ENCODE measurements at places on chromosomes 12 and 14.
A peak's percentile ranks its signal among the peaks of the same experiment; 100 is the strongest.

- DNase-seq = no peak
These were observed 22.4 kb downstream of the OR10G2 start for GRCh38 chr14:21612324-21612723.

DNA sequence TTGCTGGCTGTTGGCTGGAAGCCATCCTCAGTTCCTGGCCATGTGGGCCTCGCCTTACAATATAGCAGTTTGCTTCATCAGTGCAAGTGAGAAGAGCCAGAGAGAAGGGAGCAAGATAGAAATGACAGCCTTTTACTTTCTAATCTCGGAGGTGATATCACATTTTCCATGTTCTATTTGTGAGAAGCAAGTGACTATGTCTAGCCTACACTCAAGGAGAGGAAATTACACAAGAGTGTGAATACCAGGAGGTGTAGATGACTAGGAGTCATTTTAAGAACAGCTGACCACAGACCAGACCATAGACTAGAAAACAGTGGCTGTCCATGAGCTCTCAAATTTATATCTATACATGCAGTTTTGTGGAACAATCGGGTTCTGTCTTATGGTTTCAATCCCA, 163.0 kb upstream of the NRXN3 start:
- DNase-seq = no peak

DNA sequence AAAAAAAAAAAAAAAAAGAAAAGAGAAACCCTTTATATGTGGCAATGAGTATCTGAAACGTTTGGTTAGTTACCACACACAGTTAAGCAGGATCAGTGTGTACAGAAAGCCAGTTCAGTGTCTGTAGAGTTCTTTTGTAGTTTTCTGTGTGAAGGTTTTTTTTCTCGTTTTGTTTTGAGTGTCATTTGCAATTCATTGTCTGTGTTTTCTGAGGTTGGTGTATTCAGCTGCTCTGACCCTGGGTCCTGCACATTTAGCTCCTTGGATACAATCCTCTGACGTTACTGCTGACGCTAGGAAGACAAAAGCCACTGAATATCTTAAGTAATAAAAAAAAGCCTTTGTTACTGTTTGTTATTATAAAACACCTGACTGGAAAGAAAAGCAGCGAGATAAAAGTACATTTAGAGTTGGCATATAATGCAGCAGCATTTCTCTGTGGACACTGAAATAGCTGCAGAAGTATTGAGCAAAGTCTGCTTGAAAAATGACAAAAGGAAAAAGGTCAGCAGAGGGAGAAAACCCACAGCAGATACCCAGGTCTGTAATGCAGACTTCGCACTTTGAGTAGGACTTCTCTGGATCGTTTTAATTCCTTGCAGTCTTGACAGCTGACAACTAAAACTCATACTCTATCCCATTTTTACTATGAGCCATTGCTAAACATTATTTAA, 89.0 kb downstream of the POLR3B start:
- DNase-seq = no peak

DNA sequence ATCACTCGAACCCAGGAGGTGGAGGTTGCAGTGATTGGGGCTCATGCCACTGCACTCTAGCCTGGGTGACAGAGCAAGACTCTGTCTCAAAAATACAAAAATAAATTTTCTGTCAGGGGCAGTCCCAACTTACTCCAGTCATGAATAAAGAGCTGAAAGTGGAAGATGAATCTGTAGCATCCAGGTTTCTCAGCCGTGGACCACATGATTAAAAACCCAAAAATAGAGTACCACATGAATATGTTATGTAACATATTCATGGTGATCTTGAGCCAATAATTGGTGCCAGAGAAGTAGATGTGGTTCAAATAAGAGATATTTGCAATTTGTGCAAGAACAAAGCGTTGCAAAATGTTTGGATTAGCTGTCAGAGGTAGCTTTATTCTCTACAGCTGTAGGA, 23.1 kb downstream of the SPIC start:
- DNase-seq = no peak

DNA sequence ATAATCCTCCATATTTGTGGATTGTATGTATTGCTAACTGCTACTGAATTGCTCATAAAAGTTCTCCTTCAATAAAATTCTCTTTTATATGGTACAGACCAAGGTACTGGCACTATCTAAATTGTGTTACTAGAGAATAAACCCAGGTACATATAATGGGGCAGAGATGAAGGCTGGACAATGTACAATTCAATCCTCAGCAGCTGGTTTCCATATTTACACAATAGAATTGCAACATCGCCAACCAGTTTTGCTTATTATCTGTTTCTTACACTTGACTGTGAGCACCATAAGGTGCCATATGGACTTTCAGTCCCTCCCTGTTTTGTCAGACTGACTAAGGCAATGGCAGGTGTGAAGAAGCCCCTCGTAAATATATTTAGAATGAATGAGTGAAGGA, 18.1 kb downstream of the KITLG start:
- DNase-seq = no peak

GRCh38 chr12:130960058-130960457, 6.4 kb downstream of the ADGRD1 start:
- DNase-seq = peak; percentile 43

- DNase-seq = no peak
These were observed 139.8 kb upstream of the NOS1 start for GRCh38 chr12:117501076-117501869.

DNA sequence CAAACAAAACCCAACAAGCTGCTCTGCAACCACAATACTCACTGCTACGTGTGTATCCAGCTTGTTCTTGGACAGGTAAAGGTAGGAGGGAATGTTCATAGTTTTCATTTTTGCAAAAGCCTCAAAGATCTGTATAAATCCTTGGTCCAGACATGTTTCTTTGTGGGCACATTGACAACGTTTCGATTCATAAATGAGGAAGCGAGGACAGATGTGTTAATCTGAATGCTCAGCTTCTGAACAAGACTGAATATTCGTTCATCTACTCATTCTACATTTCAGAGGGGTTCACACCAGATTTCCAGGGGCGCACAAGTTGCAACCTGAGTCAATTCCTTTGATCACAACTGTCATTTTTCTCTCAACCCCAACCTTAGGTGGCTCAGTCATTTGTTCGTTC, 134.4 kb downstream of the LLPH start:
- DNase-seq = no peak

DNA sequence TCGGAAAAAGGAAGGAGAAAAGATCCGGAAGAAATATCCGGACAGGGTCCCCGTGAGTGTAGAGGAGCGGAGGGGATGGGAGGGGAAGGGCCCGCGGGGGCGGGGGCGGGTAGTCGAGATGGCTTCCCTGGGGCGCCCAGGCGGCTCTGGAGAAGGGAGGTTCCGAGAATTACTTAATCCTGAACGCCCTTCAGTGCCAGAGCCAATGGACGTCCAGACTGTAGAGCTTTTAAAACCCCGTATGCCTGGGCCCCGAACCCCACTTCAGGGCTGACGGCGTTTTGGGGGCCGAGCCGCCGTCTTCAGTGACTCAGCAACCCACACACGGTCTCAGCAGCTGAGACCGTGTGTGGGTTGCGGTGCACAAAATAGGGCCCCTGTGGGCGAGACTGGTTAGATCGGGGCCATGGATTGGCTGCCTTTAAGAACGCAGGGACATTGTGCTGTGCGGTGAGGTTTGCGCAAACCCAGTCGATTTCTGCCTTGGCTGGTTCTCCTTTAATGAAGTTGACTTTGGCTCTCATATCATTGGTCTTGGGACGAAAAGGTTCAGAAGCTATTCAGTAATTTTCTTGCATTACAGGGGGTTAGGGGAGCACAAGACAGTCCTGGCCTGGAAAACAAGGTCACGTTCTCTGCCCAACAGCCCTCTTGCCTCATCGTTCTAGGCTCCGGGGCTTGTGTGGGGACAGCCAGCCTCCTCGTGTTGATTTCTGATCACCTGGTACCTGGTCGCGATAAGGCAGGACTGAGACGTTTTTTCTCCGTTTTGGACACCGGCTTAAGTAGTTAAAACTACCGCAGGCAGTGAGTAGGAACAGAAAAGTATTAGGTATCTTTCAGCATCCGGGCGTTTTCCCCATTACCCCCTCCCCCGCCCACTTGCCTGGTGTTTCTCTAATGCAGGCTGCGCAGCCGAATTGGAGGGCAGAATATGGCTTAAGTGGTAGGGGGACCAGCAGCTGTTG, 775 bp downstream of the GABARAPL1 start:
- peak; percentile 79 for DNase-seq

- DNase-seq = no peak
These were observed 15.8 kb downstream of the CCND2 start for GRCh38 chr12:4289231-4289878.

GRCh38 chr14:76086636-76087035, 65.1 kb upstream of the GPATCH2L start:
- DNase-seq = no peak

DNA sequence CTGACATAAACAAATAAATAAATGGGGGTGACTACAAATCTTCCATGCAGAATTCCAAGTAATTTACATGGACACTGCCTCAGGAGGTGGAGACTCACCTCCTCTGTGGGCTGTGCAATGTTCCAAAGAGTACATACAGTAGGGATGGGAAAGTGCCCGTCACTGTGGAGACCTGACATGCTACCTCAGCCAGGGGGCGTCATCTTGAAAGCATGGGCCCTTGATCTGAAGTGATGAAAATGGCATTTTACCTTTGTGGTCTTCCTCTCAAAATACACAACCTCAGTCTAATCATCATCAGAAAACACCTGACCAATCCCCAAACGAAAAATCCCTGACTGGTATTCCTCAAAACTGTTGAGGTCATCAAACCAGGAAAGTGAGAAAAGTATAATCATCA, 48.4 kb downstream of the ANAPC7 start:
- DNase-seq = peak; percentile 34

DNA sequence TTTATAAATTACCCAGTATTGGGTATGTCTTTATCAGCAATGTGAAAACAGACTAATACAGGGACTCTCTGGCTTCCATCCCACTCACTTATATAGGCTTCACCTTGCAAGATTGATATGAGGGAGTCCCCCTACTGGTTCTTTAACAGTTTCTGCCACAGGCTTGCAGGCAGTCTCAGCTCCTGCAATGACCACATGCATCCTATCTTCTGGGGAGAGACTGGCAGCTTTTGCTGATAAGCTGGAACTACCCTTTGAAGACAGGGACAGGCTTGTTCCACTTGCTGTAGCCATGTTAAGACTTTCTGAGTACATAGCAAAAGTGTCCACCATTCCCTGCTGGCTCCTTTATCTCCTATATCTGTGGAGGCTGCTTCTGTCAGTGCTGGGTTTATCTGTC, 531.7 kb upstream of the FLRT2 start:
- DNase-seq = no peak

- no peak for DNase-seq
These were observed 56.7 kb downstream of the KIAA0586 start for GRCh38 chr14:58484176-58484575.

GRCh38 chr12:76065917-76066316, 18.6 kb downstream of the NAP1L1 start:
- DNase-seq = no peak

DNA sequence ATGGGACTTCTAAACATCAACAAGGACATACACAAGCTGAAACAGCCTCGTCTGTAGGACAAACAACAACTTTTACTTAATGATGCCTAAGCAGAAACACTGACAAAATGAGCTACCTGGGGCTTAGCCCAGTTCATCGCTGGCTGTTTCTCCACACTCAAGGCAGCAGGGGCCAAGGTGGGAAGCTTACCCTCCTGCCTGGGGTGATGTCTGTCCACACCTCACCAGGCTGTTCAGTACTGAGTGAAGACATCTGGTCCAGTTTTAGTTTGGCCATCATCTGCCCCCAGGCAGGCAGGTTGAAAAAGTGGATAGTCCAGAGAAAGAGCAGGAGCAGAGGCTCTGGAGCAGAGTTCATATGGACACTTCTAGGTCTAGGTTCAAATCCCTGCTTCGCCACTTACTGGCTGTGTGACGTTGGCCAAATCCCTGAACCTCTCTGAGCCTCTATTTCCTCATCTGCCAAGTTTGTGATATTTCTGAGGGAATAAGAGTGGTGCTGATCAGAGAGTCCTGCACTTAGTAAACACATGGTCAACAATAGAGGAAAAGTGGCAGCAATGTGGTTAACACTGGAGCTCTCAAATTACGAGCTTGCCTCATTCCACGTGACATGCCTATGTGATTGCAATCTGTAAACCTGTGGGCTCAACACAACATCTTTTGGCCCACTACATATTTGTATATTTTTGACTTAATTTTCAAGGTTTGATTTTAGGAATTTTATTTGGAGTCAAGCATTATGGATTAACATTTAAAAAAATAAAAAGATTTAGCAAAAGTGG, 720.1 kb upstream of the TMEM132C start:
- DNase-seq = no peak

- no peak for DNase-seq
These were observed 2.5 kb upstream of the LRIG3 start for GRCh38 chr12:58922849-58923248.

Measured in right forelimb (tissue), 1 donor.